ENCODE measurements at places on chromosomes 1 and 21.

- no peak for DNase-seq
Measured at GRCh38 chr1:26701995-26702679, 6.3 kb downstream of the ARID1A start.

DNA sequence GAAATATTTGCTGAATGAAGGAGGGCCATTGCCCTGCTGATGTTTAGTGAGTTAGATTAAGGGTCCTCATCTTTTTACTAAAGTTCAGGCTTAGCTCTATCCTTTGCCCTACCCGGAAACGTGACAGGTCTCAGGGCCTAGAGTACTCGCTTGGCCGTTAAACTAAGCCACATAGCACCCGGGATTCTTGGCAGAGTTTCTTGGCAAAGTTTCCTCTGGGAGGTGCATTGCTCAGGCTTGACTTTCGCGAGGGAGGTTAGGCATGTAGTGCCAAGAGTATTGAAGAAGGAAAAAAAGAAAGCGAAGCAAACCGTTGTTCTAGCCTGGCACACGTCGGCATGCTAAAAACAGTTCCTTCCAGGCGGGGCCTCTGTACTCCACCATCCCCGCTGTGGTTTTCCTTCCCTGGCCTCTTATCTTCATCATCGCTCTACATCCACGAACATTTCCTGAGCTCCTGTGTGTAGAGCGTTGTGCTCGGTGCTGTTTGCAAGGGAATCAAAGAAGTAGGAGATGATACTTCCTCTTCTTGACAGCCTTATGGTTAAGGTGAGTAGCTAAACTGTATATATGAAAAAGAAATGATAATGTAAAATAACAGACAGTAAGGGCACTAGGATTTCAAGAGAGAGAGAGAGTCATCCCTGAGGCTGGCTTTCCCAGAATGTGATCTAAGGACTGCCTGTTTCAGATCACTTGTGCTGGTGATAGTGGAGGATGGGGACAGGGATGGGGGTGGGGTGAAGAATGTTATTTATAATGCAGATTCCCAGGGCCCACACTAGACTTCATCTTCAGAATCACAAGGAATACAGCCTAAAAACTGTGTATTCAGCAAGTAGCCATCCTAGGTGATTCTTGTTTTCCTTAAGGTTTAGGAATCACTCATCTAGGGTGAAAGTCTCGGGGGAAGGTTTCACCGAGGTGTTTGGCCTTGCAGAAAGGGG lies 18.8 kb downstream of the RNF220 start:
- DNase-seq, result no peak

- DNase-seq, result no peak
Measured at GRCh38 chr1:34690269-34690668, 64.6 kb upstream of the GJB5 start.

DNA sequence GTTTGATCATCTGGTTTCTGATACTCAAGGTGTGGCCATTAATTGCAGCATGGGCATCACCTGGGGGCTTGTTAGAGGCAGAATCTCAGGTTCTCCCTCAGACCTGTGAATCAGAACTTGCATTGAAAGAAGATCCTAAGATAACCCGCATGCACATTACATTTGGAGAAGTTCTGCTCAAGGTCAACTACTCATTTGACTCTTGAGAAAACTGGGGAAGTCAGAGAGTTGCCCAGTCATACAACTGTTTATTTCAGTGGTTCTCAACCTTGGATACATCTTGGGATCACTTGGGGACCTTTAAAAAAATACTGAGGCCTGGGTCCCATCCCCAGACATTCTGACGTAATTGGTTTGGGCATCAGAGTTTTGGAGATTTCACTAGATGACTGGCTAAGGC lies 30.5 kb downstream of the CAMTA1 start:
- DNase-seq, result no peak

- DNase-seq, result no peak
Measured at GRCh38 chr1:218473522-218473921, 128.4 kb downstream of the TGFB2 start.

DNA sequence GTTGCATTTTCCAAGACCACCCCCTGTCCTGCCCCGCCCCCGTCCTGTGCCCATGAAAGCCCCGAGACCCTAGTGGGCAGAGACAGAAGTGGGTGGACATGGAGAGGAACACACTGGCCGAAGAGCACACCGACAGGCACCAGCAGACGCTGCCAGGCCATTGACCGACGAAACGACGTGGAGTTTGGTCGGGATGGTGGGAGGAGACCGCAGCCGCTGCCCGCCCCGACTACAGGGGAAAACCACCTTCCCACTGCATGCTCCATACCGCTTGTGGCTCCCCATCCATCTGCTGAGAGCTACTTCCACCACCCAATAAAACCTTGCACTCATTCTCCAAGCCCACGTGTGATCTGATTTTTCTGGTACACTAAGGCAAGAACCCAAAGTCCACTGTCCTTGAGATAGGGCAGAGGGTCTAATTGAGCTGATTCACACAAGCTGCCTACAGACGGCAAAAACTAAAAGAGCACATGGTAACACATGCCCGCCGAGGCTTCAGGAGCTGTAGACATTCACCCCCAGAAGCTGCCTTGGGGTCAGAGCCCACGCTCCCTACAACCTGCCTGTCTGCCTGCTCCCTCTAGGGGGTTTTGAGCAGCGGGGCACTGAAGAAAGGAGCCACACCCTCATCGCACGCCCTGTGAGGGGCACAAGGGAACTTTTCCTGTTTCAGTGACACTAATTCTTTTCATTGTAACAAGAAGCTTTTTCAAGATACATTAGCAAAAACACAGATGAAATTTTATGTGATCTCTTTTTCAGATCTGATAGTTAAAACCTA lies 81.2 kb upstream of the RAB3GAP2 start:
- DNase-seq, result no peak

DNA sequence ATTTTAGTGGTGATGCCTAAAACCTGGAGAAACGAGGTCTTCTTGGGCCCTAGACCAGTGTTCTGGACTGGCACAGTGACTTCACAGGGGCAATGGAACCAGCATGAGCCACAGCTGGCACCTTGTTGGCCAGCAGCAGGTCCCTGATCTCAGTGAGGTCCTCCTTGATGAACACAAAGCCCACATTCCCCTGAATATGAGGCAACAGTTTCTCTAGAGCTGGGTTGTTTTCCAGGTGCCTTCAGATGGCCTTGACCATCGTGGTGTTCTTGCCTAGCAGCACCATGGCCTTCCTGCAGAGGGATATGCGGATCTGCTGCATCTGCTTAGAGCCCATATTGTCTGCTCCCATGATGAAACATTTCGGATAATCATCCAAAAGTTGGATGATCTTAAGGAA lies 44.9 kb upstream of the RAB3GAP2 start:
- no peak for DNase-seq

GRCh38 chr1:111990878-111991718 lies 1.6 kb upstream of the KCND3 start:
- DNase-seq, result no peak
